Hypothalamus (tissue), 51 donors: ENCODE measurements at places on chromosomes 5 and 9.

GRCh38 chr9:134518004-134518606 lies 123.5 kb upstream of the COL5A1 start:
- no peak for DNase-seq

DNA sequence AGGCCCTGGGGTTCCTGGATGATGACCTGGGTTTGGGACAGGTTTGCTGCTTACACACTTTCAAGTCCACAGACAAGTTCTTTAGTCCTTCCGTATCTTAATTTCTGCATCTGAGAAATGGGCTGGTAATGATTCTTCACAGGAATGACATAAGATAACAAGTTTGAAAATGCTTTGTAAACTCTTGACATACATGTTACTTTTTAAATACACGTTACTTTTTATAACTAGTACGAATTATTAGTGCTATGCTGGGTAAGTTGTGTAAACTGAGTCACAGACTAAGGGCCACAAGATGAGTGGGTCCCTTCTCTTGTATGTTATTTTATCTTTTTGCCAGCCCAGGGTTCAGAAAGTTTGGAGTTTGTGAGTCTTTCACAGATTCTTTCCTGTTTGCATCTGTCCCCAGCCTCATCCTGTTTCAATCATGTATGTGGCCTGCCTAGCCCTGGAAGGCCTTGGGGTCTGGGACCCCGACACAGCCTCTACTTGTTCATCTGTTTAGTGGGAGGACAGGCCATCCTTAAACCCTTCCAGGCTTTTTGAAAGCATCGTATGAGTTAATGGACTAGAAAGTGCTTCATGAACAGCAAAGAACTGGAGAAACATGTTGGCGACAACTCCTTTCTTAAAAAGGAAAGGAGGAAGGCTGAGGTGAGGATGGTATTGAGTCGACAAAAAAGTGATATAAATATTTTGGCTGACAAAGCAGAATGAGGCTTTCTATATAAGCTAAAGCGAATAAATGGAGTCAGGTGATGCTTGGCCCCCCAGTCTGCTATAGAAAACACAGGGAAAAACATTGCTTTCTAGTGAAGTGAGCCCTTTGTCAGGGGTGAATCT lies 9.3 kb downstream of the ZNF618 start:
- no peak for DNase-seq

DNA sequence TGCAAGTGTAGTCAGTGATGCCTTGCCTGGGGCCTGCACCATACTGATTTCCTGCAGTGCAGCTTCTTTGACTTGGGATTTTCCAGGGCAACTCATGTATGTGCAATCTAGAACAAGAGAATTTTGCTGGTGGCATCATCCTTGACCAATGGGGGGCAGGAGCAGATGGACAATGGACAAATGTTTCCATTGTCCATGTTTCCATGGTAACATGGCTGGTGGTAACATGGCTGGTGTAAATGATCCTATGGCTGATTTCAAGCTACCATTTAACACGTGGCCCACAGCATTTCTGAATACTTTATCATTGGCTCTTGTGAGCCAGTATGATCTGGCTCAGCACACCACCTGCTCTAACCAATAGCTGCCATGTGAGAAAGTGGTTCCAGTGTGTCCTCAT lies 130.1 kb upstream of the OSMR start:
- DNase-seq: no peak

DNA sequence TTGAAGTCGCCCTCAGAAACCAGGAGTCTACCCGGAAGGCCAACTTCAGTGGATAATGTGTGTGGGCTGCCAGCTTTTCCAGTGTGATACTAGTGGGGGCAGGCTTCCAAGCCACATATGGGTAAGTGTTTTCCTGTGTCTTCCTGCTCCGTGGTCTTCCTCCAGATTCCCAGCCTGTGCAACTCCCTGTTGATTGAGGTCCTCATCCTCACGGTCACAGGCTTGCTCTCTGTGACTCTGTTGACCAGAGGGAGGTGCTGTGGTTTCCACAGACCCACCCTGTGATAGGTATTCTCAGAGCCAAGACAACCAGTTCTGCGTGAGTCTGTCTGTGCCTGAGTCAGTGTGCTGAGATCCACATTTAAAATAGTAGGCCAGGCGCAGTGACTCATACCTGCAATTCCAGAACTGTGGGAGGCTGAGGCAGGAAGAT lies 388.0 kb upstream of the IRX2 start:
- DNase-seq: no peak

DNA sequence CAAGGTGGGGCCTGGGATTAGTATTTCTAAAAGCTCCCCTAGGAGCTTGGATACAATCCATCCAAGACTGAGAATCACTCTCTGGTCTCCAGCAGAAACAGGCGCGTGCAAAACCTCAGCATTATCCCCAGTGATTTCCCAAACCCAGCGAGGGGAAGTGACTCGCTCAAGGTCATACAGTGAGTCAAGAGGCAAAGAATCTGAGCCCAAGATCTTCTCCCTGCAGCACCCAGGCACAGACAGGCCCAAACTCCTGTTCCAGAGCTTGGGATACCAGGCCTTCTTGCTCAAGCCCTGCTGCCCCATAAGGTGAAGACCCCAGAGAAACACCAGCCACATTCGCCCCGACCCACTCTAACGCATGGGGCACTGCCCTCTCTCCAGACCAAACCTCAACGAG lies 33.2 kb downstream of the SHB start:
- no peak for DNase-seq

DNA sequence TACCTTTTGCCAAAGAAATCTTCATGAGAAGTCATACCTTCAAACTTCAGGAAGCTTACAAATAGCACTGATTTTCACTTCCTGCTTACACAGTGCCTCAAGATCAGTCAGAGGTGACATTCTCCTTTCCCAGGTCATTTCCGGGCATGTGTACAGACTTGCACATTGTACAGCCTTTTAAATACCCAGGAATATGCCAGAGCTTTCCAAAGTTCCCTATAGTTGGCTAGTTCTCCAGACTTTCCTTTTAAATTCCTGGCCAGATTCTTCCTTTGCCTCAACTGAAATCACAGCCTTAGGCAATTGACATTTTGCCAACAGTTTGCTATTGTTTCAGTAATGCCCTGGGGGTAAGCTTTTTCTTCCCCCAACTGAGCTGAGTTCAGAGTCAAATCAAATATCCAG lies 47.2 kb downstream of the RFX3 start:
- no peak for DNase-seq

DNA sequence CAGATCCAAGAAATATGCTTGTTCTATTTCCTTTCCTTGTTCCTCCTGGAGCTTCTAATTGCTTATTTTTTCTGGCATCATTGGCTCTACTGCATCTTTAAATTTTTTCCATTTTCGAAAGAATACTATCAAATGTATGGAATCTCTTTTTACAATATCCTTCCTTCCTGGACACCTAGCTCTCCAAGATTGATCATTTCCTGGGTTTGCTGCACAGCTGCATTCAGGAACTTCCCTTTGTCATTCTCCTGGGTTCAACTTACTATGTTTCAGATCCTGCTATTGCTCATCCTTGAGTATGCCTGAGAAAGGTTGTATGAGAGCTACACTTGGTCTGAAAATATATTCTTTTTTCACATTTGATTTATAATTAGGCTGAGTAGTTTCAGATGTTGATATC lies 73.7 kb upstream of the ERCC6L2 start:
- DNase-seq: no peak

DNA sequence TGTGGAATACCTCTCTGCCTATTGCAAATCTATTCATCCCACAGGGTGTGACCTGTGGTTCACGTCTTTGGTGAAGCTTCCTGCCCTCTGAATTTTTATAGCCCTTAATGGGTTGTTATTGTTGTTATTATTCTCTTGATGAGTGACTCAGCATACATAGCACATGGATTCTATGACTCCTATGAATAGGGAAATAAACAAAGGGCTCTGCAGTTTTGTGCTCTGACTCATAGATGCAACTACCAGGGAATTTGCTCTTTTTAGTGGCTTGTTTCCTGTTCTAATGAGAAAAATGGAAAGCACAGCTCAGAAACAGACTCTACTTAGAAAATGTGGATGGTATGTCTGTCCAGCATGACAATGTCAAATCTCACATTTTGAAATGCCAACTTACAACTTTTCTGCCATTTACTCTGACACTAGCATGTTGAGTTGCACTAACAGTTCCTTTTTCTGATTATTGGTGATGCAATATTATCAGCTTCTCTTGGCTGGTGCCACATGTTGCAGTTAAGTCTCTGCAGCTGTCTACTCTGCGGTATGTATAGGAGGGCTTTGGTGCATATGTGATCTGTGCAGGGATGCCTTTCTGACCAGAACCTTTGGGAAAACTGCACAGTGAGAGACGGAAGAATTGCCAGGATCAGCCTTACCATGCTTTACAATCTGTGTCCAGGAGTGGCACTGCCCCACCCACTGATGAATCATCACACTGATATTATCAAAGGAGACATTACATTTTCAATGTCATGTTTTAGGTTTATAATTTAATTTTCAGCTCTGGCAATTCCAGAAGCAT lies 996.4 kb upstream of the WWC1 start:
- DNase-seq: no peak

- DNase-seq: no peak
These were observed 144.0 kb downstream of the CAAP1 start for GRCh38 chr9:26748449-26749058.

GRCh38 chr5:10534561-10535530 lies 29.0 kb upstream of the ANKRD33B start:
- DNase-seq: no peak

GRCh38 chr9:112029921-112030444 lies 133.4 kb downstream of the UGCG start:
- DNase-seq: no peak

DNA sequence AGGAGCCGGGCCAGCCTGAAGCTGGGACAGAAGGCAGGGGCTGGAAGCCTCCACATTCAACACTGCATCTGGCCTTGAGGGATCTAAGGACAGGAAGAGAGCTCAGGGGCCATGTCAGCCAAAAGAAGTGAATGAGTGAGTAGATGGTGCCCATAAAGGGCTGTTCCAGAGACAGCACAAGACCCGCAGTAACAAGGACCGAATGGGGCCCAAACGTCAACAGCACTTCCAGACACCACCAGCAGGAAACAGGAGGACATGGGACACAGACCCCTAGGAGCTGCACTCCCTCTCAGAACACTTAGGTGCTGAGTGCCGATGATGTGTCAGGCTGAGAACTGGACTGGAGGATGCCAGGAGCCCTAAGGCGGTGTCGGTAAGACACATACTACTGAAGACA lies 114.8 kb upstream of the FAM120A start:
- no peak for DNase-seq

DNA sequence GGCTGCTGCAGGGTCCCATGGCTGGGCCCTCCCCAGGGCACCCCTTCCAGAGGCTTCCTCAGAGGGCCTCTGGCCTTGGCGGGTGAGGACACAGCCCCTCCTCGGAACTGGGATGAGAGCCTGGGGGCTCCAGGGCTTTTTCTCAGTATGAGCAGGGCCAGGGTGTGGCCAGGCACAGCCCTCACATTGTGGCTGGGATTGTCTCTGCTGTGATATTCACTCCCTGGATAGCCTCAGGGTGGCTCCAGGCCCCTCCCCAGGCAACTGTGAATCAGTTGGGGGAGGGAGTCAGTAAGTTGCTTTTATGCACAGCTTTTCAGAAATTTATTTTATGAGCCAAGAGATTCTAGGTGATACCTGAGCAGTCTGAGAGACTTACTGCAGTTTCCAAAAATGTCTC lies 135.7 kb downstream of the CACNA1B start:
- no peak for DNase-seq
